ENCODE measurements at places on chromosomes 7 and 10. TPM values are rescaled to one million over a fixed set of nuclear protein-coding genes. Genes with fewer than 3 reads are reported as not detected.

Gene SLC39A12
- total RNA-seq, result not detected

- peaks cover 25% of the 10 kb centered on the region for H3K36me3 ChIP-seq
- H3K27me3 ChIP-seq, result no peaks in the 10 kb centered on the region
- peaks cover 3% of the 10 kb centered on the region for H3K4me1 ChIP-seq
- no peak for DNase-seq
- H3K27ac ChIP-seq, result no peak overlapping the region
- no peak overlapping the region for H3K4me3 ChIP-seq
Observed at GRCh38 chr7:149022756-149023360, 5.4 kb downstream of the PDIA4 start.

GRCh38 chr10:95500097-95500496 lies 61.1 kb downstream of the SORBS1 start:
- peaks cover 5% of the 10 kb centered on the region for H3K4me1 ChIP-seq
- no peak for DNase-seq
- H3K36me3 ChIP-seq, result no peaks in the 10 kb centered on the region
- no peaks in the 10 kb centered on the region for H3K27me3 ChIP-seq
- no peak overlapping the region for H3K27ac ChIP-seq
- H3K4me3 ChIP-seq, result no peak overlapping the region

- H3K4me1 ChIP-seq, result no peaks in the 10 kb centered on the region
- no peak overlapping the region for H3K27ac ChIP-seq
- H3K36me3 ChIP-seq, result no peaks in the 10 kb centered on the region
- no peaks in the 10 kb centered on the region for H3K27me3 ChIP-seq
- H3K4me3 ChIP-seq, result no peak overlapping the region
Observed at GRCh38 chr10:30493609-30494530, 59.9 kb downstream of the MAP3K8 start.

Gene CYP2C19
- not detected for total RNA-seq

- H3K36me3 ChIP-seq, result peaks cover 11% of the 10 kb centered on the region
- no peak overlapping the region for H3K27ac ChIP-seq
- DNase-seq, result no peak
- peaks cover 10% of the 10 kb centered on the region for H3K4me1 ChIP-seq
- no peaks in the 10 kb centered on the region for H3K27me3 ChIP-seq
Observed at GRCh38 chr7:140203556-140203955, 26.8 kb upstream of the KDM7A start.

- DNase-seq, result peak; percentile 5
- H3K27me3 ChIP-seq, result no peaks in the 10 kb centered on the region
- no peaks in the 10 kb centered on the region for H3K4me1 ChIP-seq
- no peak overlapping the region for H3K4me3 ChIP-seq
Observed at GRCh38 chr7:55484241-55484640, 88.1 kb downstream of the VOPP1 start.

DNA sequence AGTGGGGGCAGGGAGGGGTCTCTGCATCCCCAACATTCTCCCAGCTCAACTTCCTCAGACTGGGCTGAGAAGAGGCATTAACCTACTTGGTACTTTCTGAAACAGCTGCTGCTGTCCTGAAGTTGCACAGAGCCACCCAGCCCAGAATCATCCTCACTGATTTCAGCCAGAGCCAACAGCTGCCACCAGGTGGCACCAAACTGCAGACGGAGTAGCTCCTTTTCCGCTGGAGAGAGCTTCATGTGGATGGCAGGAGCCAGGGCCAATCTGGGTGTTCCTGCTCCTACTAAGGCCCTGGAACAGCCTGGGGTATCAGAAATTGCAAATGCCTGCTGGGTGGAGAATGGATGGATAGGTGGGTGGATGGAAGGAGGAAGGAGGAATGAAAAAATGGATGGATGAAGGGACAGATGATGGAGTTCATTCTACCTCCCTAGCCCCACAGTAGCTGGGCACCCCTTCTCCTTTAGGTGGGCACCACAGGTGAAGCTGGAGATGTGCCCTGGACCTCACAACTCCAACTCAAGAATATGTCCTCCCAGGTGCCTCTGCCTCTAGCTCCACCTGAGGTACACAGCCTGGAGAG lies 11.8 kb upstream of the DRGX start:
- H3K27me3 ChIP-seq, result peaks cover 3% of the 10 kb centered on the region
- no peak overlapping the region for H3K4me3 ChIP-seq
- no peaks in the 10 kb centered on the region for H3K36me3 ChIP-seq
- peaks cover 3% of the 10 kb centered on the region for H3K4me1 ChIP-seq
- no peak overlapping the region for H3K27ac ChIP-seq

Gene SPAG6
- 0.29 TPM for total RNA-seq

Gene SYT15B
- 0.24 TPM for total RNA-seq

DNA sequence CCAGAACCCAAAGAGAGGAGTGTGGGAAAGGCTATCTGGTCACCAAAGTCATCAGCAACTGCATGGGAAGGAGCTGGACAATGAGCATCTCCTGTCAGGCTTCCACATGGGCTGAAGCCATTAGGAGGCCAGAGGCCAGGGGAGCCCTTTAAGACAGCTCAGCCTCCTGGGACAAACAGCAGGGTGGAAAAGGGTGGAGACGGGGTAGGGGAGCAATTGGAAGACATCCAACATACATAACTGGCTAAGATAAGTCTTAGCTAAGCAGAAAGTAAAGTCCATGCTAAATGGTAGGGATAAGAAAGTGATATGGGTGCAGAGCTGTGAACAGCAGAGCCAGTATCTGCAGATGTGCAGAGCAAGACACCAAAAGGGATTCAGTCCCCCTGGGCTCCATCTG lies 1.5 kb upstream of the OAT start:
- no peaks in the 10 kb centered on the region for H3K36me3 ChIP-seq
- DNase-seq, result no peak
- H3K27me3 ChIP-seq, result no peaks in the 10 kb centered on the region
- H3K4me3 ChIP-seq, result no peak overlapping the region
- H3K4me1 ChIP-seq, result peaks cover 4% of the 10 kb centered on the region

DNA sequence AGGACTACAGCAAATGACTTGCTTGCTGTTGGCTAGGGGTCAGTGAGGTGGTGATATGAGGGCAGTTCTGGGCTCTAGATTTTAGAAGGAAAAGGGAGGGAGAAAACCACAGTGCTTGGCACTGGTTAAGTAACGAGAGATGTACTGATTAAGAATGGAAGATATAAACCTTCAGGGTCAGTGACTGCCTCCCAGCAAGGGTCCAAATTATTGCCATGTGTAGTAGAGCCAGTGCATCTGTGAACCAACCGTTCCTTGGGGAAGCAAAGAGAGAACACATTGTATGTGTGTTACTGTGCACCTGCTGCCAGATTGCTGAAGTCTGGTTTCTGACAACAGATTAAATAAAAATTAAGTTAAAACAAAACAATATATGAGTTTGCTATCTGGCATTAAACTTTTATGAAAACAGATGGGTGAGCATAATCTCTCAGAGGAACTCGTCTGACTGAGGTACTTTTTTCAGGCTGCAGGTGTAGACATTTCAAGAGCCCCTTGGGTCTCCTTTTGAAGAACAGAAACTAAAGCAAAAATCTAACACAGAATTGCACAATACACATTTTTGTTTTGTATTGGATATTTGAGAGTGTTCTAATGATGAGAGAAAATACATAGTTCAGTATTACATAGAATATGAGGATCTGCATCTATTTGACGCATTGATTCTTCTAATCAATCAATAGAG lies 1120.6 kb downstream of the SORCS3 start:
- H3K27ac ChIP-seq, result no peak overlapping the region
- no peaks in the 10 kb centered on the region for H3K4me1 ChIP-seq
- no peak for DNase-seq
- no peak overlapping the region for H3K4me3 ChIP-seq
- H3K36me3 ChIP-seq, result no peaks in the 10 kb centered on the region
- no peaks in the 10 kb centered on the region for H3K27me3 ChIP-seq

Gene SPACDR
- total RNA-seq, result not detected

Gene NOD1
- total RNA-seq, result 4.9 TPM

- peaks cover 3% of the 10 kb centered on the region for H3K27me3 ChIP-seq
- H3K36me3 ChIP-seq, result no peaks in the 10 kb centered on the region
- no peaks in the 10 kb centered on the region for H3K4me1 ChIP-seq
- no peak overlapping the region for H3K4me3 ChIP-seq
- no peak overlapping the region for H3K27ac ChIP-seq
Observed at GRCh38 chr10:785861-786214, 96.4 kb upstream of the DIP2C start.

DNA sequence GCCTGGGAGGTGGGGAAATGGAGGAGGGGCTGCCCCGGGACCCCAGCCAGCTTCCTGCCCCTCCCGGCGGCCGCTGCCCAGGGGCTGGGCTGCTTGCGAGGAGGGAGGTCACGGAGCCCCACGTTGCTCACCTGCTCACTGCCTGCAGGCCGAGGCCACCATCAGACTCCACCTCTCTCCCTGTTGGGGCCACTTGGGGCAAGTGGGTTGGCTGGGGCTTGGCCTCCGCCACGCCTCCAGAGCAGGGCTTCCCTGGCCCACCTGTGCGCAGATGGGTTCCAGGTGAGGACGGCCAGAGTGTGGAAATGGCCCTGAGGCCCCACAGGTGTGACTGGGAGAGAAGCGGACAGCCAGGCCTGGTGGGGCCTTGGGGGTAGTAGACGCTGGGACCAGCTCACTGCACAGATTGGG lies 82.8 kb upstream of the DIP2C start:
- H3K27ac ChIP-seq, result no peak overlapping the region
- DNase-seq, result peak; percentile 67
- H3K36me3 ChIP-seq, result 0 out of 2 replicates have a peak, but pooled peaks cover 11% of the 10 kb centered on the region
- H3K4me1 ChIP-seq, result no peaks in the 10 kb centered on the region

DNA sequence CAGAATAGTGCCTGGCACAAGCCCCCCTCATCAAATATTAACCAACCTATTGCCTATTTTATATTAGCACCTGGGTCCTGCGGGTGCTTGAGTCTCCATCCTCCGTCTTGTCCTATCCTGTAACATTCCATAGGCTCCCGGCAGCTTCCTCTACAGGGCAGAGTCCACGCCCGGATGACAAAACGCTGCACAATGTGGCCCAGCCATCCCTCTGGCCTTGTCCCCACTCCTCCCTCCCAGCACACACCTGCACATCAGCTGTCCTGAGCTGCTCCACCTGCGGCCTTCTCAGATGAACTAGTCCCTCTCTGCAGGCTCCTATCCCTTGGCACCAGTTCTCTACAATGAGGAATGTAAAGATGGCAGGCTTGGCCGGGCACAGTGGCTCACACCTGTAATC lies 153.5 kb upstream of the PDE1C start:
- DNase-seq, result no peak
- H3K4me1 ChIP-seq, result peaks cover 2% of the 10 kb centered on the region
- peaks cover 2% of the 10 kb centered on the region for H3K36me3 ChIP-seq

- H3K4me3 ChIP-seq, result no peak overlapping the region
- H3K36me3 ChIP-seq, result 0 out of 2 replicates have a peak, but pooled peaks cover 4% of the 10 kb centered on the region
- no peaks in the 10 kb centered on the region for H3K4me1 ChIP-seq
- no peak overlapping the region for H3K27ac ChIP-seq
- no peaks in the 10 kb centered on the region for H3K27me3 ChIP-seq
Observed at GRCh38 chr10:29710128-29710527, 75.4 kb upstream of the SVIL start.

Gene HKDC1
- total RNA-seq, result not detected

DNA sequence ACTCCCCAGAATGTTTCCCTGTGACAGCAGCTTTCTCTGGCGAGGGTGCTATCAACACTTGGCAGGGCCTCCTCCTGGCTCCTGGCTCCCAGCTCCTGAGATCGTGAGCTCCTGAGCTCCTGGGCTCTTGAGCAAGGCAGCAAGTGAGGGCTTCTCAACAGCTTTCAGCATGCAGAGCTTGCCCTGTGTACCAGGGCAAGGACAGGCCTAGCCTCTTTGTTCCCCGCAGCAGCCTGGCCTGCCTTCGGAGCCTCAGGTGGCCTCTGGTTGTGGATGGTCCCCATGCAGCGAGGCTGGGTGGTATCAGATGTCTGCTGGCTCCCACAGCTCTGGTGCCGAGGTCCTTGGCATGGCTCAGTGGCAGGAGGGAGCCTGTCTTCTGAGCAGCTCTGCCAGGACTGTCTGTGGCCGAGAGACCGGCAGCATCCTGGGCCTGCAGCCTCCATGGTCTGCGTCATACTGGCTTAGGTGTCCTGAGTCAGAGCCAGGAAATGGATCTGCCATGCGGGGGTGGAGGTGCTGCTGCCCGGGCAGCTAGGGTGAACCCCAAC lies 44.2 kb downstream of the ZMIZ1 start:
- no peak overlapping the region for H3K27ac ChIP-seq
- DNase-seq, result no peak
- H3K4me1 ChIP-seq, result peaks cover 6% of the 10 kb centered on the region
- no peak overlapping the region for H3K4me3 ChIP-seq
- peaks cover 20% of the 10 kb centered on the region for H3K36me3 ChIP-seq

DNA sequence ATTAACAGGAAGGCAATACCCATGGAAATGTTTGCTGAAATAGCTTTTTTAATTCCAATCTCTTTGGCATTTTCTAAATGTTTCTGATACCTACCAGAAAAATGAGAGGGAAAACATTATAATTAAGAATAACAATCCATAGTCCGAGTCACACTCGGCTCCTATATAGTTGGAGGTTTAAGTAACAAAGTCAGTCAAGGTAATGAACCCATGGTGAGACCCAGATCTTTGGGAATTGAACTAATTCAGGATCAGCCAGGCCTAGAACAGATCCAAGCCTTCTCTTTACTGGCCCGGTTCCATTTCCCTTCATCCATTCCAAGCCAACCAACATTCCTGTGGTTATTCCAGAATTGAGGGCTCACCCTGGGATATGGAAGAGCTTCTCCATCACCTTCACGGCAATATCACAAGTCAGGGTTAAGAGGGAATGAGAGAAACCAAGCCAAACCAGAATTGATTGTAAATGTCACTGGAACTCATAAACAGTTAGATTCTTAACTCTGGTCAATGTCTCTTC lies 28.3 kb downstream of the ABCB4 start:
- no peak overlapping the region for H3K27ac ChIP-seq
- no peak for DNase-seq
- no peak overlapping the region for H3K4me3 ChIP-seq

GRCh38 chr10:75035975-75036708 lies 75.3 kb upstream of the SAMD8 start:
- no peaks in the 10 kb centered on the region for H3K36me3 ChIP-seq
- no peaks in the 10 kb centered on the region for H3K27me3 ChIP-seq
- H3K4me3 ChIP-seq, result no peak overlapping the region
- H3K4me1 ChIP-seq, result no peaks in the 10 kb centered on the region

DNA sequence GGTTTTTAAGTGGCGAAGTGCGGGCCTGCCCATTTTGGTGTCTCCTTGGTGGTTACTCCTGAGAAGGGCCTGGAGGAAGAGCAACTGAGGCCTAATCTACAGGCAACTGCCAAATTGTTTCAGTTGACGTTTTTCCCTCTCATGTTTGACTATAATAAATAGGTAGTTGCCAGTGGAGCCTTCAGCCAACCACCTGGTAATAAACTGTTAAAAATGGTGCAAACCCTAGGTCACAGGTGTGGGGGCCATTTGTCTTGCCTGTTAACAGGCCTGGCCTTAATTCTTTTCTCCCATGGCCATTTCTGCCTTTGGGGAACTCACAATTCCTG lies 3.7 kb downstream of the IKZF1 start:
- no peak overlapping the region for H3K4me3 ChIP-seq
- H3K27ac ChIP-seq, result no peak overlapping the region

GRCh38 chr7:150733482-150734095 lies 3.6 kb upstream of the GIMAP5 start:
- H3K27ac ChIP-seq, result no peak overlapping the region
- H3K36me3 ChIP-seq, result no peaks in the 10 kb centered on the region
- H3K4me3 ChIP-seq, result no peak overlapping the region
- DNase-seq, result no peak
- peaks cover 73% of the 10 kb centered on the region for H3K27me3 ChIP-seq

DNA sequence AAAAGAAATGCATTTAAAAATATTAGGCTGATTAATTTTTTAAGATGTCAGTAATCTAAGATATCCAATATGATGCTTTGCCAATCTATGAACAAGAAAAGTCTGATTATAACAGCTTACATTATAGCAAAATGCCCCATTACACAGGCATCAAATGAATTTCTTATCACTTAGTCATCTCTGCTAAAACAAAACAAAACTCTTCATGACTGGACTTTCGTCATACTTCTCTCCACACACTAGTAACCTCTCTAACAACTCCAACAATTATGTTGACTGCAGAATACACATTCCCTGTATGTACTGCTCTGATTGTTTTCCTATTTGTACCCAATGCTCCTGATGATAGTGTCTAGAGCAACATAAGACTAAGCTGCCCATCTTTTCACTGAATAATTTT lies 3.8 kb upstream of the MKI67 start:
- no peak overlapping the region for H3K27ac ChIP-seq
- H3K36me3 ChIP-seq, result peaks cover 2% of the 10 kb centered on the region
- H3K4me3 ChIP-seq, result no peak overlapping the region
